ENCODE measurements at places on chromosomes 11 and 22. TPM values are rescaled to one million over a fixed set of nuclear protein-coding genes. Genes with fewer than 3 reads are reported as not detected.

The SMTNL1 gene
- total RNA-seq, result not detected

The MGAT3 gene
- under 0.01 TPM for total RNA-seq

The SLC22A6 gene
- not detected for total RNA-seq

The CALCA gene
- not detected for total RNA-seq

The NLRP6 gene
- not detected for total RNA-seq

The HTR3A gene
- total RNA-seq, result not detected

The UBQLN3 gene
- total RNA-seq, result not detected

The DENND6B gene
- 1.3 TPM for total RNA-seq

The MS4A2 gene
- total RNA-seq, result not detected

The SCGB2A2 gene
- not detected for total RNA-seq

The SCARF2 gene
- total RNA-seq, result 14.9 TPM

The CDHR5 gene
- total RNA-seq, result not detected

The STK33 gene
- 1.6 TPM for total RNA-seq

The APOBEC3H gene
- total RNA-seq, result not detected

The RIMBP3B gene
- not detected for total RNA-seq

The AP5B1 gene
- total RNA-seq, result 6.8 TPM

The CWF19L2 gene
- 15.5 TPM for total RNA-seq

The KRTAP5-1 gene
- not detected for total RNA-seq

The ARRB1 gene
- 52.0 TPM for total RNA-seq

The C11orf97 gene
- not detected for total RNA-seq

The GAL gene
- 1.5 TPM for total RNA-seq

The MAML2 gene
- total RNA-seq, result 2.1 TPM

The SOX6 gene
- under 0.01 TPM for total RNA-seq

The C11orf71 gene
- 6.4 TPM for total RNA-seq

The MS4A4E gene
- total RNA-seq, result under 0.01 TPM

The F2 gene
- not detected for total RNA-seq

The ADAMTS15 gene
- under 0.01 TPM for total RNA-seq

The DTX4 gene
- under 0.01 TPM for total RNA-seq

The MS4A12 gene
- not detected for total RNA-seq

The RANBP1 gene
- 276 TPM for total RNA-seq

The PRSS23 gene
- 490 TPM for total RNA-seq

The MS4A3 gene
- not detected for total RNA-seq

The AGBL2 gene
- total RNA-seq, result under 0.01 TPM

The CTTN gene
- total RNA-seq, result 337 TPM

The PIH1D2 gene
- 1.9 TPM for total RNA-seq

The PATE4 gene
- total RNA-seq, result not detected

The FAM111B gene
- total RNA-seq, result 15.6 TPM

The APOBEC3G gene
- total RNA-seq, result 2.9 TPM

The PLAAT5 gene
- not detected for total RNA-seq

The SCGB1A1 gene
- total RNA-seq, result not detected

The TRIM3 gene
- 18.8 TPM for total RNA-seq

The MUC15 gene
- total RNA-seq, result not detected

Measured in epithelial cell of umbilical artery (primary cell).